ENCODE measurements at places on chromosomes 6 and 20.

DNA sequence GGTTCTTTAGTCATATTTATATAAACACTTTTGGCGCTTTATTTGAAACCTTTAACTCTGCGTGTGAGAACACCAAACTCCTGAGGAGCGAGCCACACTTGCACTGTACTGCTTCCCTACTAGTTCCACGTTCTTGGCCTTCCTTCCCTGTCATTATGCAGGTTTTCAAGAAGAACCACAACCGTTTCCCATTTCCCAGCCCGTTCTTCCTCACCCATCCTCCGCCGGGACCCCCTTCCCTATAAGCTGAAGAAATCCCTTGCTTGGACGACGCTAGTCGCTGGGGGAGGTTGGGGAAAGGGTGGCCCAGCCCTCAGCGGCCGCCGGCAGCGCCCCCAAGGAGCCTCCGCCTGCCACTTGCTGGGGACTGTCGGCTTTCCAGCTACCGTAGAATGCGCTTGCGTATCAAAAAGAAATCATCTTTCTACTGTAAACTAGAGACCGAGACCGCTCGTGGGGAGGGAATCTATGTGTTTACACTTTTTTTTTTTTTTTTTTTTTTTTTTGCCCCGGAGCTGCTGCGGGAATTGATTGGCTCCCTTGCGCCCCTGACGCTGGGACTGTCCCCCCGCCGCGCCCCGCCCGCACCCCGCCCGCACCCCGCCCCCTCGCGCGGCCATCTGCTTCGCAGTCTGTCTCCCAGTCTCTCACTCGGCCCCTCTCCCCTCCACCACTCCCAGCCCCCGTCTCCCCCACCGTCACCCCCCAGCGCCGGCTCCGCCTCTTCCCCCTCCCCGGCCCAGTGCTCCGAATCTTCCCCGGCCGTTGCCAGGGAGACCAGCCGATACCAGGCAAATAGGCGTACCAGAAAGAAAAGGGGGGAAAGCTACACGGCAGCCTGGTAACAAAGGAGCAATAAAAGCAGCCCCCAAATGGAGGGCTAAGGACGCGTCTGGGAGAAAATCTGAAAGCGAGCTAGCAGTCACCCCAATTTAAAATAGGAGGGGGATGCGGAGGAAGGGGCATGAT is 2.3 kb upstream of the MARCKS start:
- peak; percentile 31 for DNase-seq

- no peak for DNase-seq
These were observed 49.3 kb downstream of the LYRM4 start for GRCh38 chr6:5211492-5211891.

GRCh38 chr6:21767891-21768648 is 174.5 kb downstream of the SOX4 start:
- no peak for DNase-seq

GRCh38 chr6:78526432-78526831 is 340.9 kb upstream of the IRAK1BP1 start:
- DNase-seq = no peak

Data from activated T-cell treated with anti-CD3 and anti-CD28 coated beads, Interleukin-2, amount 50 U/mL, for 24 hours (primary cell).